Spinal cord (tissue), 10 donors: ENCODE measurements at places on chromosomes 5 and 9. TPM values are rescaled to one million over a fixed set of nuclear protein-coding genes. Genes with fewer than 3 reads are reported as not detected.

DNA sequence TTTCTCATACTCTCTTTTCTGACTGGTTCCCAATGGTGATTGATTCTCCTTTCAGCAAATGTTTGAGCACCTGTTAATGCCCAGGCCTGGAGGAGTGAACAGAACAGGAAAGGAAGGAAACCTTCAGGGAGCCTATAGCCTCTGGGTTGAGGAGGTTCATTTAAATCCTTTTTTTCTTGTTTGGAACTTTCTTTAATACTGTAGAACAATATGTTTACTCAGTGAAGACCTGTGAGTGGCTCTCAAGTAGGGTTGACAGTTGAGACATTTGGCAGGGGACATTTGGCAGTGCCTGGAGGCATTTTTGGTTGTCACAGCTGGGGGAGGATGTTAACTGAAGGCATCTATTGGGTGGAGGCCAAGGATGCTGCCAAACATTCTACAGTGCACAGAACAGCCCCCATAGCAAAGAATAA is 6.1 kb upstream of the FAM120AOS start:
- DNase-seq: no peak

DNA sequence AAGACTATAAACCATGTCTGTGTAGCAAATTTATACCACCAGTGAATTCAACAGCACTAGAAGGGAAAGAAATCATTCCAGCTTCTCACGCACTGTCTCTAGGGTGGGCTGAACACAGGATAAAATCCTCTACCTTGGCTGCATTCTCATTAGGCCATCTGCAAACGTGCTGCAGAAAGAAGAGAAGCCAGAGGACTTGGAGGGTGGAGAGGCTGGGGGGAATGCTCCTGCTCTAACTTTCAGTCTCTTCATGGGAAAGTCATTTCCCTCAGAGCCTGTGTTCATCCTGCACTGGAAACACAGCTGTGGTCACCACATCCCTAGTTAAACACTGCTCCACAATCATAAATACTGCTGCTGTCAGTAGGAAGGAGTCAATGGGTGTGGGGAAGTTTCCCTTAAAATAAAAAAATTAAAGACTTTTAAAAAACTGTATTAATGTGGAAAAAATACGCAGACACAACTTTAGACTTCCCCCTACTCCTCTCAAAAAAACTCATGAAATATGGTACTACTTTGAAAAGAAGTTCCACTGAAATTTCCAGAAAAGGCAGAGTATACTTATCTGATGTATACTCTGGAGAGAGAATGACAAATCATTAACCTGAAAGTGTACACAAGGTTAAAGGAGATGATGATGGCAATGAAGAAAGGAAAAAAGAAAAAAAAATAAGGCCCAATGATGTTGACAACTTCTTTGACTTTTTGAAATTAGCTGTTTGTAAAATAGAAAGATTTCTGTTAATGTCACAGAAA is 46.8 kb downstream of the LHFPL2 start:
- no peak for DNase-seq

GRCh38 chr9:134748591-134748990 is 107.0 kb downstream of the COL5A1 start:
- no peak for DNase-seq

DNA sequence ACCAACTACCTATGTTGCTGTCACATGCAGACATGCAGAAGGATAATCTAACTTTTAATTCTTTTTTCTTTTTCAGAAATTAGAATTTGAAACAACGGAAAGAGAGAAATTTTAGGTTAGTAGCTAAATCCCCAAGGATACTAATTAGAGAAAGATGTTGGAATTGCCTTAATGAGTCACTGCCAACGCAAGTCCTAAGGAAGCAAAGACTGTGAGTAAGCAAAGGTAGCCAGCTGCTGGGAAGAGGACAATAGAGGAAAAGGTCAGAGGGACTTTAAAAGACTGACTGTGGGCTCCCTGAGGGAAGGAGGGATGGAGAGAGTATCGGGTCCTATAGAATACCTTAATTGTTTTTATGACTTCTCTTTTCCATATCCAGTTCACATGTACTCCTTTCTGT is 461.9 kb upstream of the PAPPA start:
- DNase-seq: no peak

DNA sequence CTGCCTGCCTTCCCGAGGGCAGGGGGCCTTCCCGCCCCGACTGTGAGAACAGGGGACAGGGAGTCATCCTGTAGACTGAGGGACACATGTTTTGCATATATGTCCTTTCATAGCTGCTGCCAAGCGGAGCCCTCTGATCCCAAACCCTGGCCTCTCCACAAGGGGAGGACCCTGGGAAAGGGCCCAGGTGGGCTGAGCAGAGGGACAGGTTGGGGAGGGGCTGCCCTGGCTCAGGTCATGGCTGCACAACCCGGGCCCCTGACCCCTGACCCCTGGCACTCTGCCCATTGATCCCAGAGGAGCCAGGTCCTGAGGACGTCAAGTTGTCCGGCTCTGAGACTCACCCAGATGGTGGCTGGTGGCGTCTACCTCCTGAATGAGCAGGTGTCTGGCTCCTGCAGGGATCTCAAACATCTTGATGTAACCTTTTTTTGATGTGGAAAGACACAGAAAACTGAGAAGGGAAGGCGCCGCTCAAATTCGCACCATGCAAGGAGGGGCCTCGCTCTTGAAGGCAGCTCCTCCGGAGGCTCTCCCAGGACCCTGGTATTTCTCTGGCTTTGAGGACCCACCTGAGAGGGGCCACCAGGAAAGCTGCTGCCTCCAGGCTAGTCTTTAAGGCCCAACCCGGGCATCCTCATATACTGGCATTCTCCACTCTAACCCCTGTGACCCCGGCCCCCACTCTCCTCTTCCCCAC is 71.9 kb downstream of the ZNF354C start:
- DNase-seq: no peak

- no peak for DNase-seq
Observed at GRCh38 chr5:124613273-124613953, 133.0 kb downstream of the ZNF608 start.

DNA sequence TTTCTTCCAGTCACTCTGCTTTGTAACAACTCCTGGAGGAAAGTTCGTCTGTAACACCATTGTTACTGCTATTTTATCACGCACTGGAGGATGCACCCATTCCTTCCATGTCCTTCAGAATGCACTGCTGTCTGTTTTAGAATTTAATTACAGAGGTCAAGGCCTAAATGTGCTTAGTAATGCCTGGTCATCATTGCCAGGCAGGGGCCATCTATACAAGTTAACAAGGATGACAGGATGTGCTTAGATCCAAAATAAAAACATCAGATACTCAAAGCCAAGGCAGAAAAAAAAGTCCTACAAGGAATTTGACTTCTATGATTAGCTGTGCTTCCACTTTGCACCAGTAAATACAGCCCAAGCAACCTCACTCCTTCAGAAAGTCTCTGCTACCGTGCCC is 371.4 kb downstream of the SEMA5A start:
- no peak for DNase-seq

GRCh38 chr9:97737429-97737828 is 40.3 kb upstream of the XPA start:
- DNase-seq: no peak

DNA sequence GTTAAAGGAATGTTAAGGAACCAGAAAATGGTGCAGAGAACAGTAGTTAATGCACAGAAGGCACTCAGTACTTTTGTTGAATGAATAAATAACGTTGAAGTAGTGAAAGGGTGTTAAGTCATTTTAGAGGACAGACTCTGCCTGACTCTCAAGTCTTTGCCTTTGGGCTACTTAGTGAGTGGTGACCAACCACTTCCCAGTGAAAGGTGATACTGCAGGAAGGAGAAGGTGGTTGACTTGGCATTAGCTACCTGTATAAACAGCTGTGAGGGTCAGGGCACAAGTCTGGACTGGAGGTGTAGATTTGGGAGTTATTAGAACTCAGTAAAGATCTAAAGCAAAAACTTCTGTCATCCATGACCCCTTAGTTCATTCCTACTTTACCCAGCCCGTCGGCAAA is 4.9 kb upstream of the SHB start:
- DNase-seq: no peak

The CCDC69 gene
- polyA plus RNA-seq: 4.3 TPM

The CACNA1B gene
- polyA plus RNA-seq: 20.8 TPM

The ARL10 gene
- polyA plus RNA-seq: 39.3 TPM

The CFAP77 gene
- polyA plus RNA-seq: 6.9 TPM

The CCT5 gene
- 201 TPM for polyA plus RNA-seq
